ENCODE measurements at places on chromosomes 11 and 22.

DNA sequence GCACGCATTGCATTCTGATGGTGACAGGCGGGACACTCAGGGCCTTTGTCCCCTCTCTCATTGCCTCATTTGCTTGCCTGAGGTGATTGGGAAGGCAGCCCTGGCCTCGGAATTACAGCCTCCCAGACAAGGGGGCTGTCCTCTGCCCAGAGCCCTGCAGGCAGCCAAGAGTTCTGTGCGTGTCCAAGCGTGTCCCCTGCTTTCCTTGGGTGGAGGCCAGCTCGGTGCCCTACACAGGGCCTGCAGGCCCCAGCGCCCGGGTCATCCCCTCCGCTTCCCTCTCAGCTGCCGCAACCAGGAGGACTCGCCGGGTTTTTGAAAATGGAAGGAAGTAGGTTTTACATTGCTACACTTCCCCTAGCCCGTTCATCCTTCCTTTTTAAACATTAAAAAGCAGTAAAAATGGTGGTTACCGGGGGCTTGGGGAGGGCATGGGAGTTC is 1.9 kb downstream of the GRAMD4 start:
- no peak for DNase-seq

DNA sequence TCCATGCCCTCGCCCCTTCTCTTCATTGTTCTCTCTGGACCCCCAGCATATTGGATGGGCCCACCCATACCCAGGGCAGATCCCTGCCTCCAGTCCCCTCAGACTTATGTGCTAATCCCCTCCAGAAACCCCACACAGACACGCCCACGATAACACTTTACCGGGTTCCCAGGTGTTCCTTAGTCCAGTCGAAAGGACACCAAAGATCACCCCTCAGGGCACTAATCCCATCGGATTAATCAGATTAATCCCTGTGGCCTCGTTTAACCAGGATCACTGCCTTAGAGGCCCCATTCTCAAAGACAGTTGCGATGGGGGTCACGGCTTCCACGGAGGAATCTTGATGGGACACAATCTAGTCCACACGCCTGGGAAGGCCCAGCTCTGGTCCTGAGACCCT is 80.8 kb downstream of the SHANK2 start:
- no peak for DNase-seq

- DNase-seq = no peak
These were observed 127.6 kb upstream of the C11orf58 start for GRCh38 chr11:16610738-16611388.

DNA sequence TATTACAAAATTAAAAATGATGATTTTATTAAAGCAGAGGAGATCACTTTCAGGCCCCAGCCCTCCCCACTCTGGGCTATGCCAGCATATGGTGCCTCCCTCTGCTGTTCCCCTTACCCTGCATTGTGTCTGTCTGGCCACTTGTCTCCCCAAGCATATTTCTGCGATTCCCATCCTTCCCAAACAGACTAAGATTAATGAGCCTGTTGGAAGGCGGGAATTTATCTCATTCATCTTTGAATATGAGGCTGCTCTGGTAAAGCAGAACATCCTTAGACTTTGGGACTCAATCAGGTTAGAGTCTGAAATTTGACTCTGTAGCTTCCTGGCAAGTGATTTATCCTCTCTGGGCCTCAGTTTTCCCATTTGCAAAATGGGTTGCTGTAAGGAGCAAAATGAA is 25.7 kb downstream of the AMPD3 start:
- DNase-seq = no peak

DNA sequence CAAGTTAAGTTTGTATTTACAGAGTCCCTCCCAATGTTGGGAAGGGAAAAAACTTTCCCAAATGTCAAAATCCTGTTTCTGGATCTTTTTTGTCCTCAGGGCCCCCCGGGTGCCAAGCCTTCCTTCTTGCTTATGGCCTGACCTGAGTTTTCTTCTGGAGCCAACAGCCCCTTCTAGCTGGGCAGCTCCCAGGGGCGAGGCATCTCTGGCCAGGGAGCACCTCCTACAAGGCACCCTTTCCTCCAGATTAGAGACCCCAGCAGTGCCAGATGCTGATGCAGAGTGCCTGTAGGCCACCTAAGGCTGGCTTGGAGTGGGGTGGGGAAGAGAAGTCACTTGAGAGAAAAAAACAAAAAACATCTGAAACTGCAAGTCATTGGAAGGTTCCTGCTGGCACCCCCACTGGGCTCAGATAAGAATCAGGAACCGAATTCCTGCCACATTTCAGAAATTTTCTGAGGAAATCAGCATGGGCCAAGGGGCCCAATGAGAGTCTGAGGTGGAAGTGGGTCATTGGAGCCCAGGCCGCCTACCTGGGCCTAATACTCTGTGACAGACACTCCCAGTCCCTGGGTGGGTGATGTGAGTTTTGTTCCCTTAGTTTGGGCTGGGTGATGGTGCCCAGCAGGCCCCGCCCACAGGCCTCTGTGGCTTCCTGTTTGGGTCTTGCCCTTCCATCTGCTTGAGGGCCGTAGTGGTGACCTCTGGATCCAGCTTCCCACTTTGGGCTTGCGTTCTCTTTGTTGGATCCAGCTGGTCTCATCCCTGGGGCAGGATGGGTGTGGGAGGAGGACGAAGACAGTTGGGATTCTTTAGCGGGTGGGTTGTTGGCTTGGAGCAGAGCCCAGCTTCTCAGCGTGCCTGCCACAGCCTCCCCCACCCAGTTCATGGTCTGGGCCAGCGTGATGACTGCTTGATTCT is 40.6 kb downstream of the PARVA start:
- no peak for DNase-seq

DNA sequence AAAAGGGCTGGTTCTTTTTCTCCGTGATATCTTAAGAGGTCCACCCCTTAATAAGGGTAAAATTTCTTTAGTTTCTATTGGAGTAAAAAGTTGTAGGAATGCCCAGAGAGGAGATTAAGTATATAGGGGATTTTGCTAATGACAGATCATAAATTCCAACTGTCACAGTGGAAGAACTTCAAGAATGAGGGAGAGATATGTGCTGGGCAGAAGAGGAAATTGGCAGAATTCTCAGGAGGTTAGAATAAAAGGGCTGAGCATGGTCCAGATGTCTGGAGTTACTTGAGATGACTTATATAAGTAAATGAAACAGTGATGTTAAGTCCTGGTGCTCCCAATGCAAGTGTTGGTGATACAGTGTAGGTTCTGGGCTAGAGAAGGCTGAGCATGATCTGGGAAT is 417.6 kb upstream of the ARHGAP42 start:
- no peak for DNase-seq

DNA sequence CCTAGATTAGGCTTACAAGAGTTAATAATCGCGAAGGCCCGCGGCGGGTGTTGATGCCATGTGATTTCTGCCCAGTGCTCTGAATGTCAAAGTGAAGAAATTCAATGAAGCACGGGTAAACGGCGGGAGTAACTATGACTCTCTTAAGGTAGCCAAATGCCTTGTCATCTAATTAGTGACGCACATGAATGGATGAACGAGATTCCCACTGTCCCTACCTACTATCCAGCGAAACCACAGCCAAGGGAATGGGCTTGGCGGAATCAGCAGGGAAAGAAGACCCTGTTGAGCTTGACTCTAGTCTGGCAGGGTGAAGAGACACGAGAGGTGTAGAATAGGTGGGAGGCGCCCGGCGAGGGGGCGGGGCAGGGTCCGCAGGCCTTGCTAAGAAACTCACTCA is 65.5 kb downstream of the AAMDC start:
- no peak for DNase-seq
